Stimulated activated CD4-positive, alpha-beta T cell treated with anti-CD3 and anti-CD28 coated beads, TNF-alpha, amount 100 ng/mL, for 1 hour (primary cell): ENCODE measurements at places on chromosomes 1 and 21.

DNA sequence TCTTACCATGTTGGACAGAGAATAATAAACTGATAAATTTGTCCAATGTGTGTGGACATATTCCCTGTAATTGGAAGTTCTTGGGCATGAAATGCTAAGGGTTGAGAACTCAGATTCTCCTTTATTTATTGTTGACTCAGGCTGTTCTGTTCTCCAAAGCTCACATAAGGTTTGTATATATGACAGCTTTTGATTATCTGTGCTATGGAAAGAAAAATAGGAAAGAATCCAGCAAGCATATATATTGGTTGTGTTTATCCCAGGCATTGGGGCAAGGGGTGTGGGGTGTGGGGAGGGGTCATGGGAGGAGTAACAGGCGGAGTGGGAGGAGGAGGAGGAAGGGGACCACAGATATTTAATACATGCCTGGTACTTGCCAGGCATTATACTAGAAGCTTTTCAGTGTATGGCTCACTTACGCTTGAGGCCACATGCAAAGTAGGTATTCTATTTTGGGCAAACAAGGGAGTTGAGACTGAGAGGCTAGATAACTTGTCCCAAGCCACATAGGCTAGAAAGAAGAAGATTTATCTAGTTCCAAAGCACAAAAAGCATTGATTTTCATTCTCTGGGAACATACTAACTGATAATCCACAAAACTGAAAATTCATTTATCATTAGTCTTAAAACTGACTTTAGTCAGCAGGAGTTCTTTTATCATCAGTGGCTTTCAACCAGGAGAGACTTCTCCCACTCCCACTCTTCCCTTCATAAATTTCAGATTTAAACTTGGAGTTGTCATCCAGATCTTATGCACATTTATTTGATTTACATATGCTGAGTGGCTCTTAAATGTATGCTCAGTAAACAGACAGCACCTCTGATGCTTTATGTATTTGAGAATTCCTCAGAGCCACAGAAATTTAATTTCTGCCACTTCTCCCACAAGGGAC, 27.2 kb downstream of the NGF start:
- no peak for DNase-seq

- DNase-seq: no peak
These were observed 1.8 kb upstream of the KCNJ15 start for GRCh38 chr21:38254970-38255369.

GRCh38 chr1:184951788-184952187, 22.5 kb downstream of the NIBAN1 start:
- no peak for DNase-seq

DNA sequence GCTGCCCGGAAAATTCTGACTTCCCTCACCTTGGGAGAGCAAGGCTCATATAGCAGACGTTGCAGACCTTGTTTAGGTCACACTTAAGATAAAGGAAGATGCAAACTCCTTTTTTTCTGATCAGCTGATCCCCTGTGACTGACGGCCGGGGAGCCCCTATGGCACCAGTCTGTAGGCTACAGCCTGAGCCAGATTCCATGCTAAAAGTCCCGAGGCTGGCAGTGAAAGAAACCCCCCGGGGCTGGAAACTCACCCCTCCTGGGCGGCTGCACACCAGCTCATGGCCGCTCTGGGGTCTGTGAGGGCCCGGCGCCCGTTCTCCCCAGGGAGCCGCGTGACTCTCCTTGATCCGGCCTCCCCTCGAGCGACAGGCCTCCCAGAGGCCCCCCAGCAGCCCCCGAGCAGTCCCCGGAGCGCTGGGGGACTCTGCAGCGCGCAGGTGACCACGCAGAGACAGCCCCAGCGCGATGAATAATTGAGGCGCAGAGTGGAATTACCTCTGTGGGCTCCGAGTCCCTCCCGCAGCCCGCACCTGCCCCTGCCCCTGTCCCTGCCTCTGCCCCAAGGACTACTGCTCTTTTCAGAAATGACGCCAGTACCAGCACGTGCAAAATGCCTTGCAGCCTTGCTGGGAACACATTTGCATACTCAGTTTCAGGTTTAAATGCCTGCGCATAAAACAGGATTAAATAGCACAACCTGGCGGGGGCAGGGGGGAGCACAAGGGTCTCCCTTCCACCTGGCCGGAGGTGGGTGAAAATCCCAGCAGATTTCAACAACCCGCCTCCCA, 62.6 kb upstream of the CLDN14 start:
- DNase-seq: no peak

- no peak for DNase-seq
These were observed 77.4 kb downstream of the ASH1L start for GRCh38 chr1:155485222-155485621.

DNA sequence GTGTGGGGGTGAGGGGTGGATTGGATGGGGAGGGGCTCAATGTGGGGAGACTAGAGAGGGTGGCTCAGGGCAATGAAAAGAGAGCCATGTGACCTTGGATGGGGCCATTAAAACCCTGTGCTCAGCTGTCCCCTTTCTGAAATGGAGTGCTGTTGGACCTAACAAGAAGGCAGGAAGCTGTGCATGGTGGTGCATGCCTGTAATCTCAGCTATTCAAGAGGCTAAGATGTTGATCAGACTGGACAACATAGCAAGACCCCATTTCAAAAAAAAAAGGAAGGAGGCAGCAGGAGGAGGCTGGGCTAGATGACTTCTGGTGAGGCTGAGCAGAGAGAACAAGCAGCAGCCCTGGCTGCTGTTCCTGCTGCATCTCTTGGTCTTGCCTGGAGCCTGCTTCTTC, 7.0 kb downstream of the OPRD1 start:
- no peak for DNase-seq
